ENCODE measurements at places on chromosomes 2 and 18.

DNA sequence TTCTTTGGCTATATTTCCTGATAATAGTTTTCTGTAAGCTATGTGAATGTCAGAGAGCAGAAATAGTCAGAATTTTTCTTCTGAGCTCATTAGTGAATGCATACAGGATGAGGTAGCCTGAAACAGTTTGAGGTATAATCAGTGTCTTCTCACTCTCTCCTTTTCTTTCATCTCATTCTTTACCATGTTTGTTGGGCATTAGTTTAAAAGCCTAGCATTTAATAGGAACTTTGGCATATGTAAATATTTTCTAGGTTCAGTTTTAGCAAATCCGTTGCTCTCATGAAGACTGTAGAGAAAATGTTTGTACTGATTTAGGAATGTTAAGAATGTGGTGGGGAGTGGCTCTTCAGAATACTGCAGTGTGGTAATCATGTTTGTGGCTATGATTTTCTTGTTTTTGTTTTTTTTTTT, 119.4 kb downstream of the PARD3B start:
- DNase-seq: no peak

DNA sequence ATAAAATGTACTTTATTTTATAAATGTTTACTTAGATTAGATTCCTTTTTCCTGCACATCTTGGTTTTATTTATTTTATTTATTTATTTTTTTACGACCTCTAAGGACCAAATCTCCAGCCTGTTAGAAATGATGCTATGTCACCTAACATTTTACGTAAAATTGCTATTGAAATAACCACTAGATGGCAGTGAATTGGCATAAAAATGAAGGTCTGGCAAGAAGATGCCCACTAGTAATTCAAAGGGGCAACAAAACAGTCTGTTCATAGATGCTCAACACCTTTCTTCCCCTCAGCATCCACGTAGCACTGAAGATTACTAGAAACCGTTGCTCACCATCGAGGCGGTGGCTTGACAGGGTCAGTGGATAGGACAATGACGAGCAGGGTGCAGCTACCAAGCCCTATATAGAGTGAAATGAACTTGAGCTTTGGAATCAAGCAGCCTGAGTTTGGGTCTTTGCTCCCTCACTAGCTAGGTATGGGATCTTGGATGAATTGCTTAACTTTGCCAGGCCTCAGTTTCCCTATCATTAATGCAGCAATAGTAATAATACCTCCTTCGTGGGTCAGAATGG, 128.7 kb upstream of the L3MBTL4 start:
- DNase-seq: no peak

GRCh38 chr2:120251880-120252224, 800 bp upstream of the RALB start:
- DNase-seq: no peak

DNA sequence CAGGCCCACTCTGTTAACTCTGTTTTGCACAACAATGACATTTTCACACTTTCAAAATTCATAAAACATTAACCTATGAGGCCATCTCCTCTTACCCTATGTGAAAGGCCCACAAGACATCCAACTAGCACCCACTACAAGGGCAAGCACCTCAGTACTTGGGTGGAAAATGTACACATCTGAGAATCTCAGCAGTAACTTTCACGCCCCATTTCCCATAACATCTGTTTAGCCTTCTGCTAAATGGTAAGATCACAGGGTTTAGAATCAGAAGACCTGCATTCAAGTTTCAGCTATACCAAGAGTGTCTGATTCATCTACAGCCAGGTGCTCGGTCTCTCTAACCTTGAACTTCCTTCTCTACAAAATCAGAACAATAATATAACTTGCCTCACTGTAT, 89.2 kb downstream of the SP100 start:
- DNase-seq: no peak

GRCh38 chr2:58749041-58749440, 507.9 kb upstream of the FANCL start:
- DNase-seq: no peak

DNA sequence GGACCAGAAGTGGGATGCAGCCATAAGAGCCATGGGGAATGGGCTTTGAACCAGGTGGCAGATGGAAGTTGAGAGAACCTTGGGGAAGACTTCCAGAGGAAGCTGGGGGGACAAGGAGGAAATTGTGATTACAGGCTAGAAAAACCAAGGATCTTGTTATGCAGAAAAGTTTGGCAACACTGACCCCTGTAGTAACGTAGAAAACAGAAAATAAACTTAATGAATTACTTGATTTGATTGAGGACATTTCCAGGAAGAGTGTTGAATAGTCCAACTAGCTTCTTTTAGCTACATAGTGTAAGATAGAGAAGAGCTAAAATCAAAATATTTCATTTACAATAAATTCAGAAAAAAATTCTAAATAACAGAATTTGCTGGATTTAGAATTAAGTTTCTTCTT, 91.9 kb upstream of the GPC1 start:
- DNase-seq: no peak

- DNase-seq: no peak
Observed at GRCh38 chr2:677959-678550, 849 bp upstream of the TMEM18 start.

DNA sequence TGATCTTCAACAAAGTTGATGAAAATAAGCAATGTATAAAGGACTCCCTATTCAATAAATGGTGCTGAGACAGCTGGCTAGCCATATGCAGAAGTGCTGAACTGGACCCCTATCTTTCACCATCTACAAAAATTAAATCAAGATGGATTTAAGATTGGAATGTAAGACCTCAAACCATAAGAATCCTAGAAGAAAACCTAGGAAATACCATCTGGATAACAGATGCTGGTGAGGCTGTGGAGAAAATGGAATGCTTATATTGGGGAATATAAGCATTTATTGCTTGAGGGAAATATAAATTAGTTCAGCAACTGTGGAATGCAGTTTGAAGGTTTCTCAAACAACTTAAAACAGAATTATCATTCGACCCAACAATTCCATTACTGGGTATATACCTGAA, 89.6 kb downstream of the GCA start:
- no peak for DNase-seq

DNA sequence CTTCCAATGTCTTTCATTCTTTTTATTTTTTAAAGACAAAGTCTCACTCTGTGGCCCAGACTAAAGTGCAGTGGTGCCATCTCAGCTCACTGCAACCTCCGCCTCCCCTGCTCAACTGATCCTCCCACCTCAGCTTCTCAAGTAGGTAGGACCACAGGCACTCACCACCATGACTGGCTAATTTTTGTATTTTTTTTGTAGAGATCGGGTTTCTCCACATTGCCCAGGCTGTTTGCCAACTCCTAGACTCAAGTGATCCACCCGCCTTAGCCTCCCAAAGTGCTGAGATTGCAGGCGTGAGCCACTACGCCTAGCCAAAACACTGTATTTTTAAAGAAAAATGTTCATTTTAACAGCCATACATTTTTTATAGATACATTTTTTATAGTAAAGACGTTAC, 12.7 kb downstream of the GCKR start:
- peak; percentile 33 for DNase-seq

GRCh38 chr2:180938451-180938850, 42.0 kb upstream of the UBE2E3 start:
- DNase-seq: peak; percentile 83

GRCh38 chr2:59961746-59962145, 591.7 kb downstream of the BCL11A start:
- DNase-seq: no peak

DNA sequence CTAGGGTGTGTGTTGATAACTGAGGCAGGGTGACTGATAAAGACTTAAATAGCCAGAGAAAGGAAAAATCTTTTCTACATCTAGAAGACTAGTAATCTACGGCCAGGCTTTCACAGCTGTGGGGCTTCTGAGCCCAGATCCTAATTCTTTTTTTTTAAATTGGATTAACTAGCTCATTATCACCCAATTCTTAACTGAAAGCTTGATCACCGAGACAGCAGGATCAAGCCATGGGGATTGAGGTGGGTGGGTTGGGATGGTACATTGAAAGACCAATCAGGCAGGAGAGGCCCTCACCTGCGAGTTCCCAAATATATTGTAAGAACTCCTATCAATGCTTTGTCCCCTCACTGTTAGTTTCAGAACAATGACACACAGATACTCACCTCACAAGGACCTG, 20.0 kb upstream of the NFE2L2 start:
- DNase-seq: no peak

GRCh38 chr18:34691614-34692013, 18.5 kb upstream of the DTNA start:
- DNase-seq: no peak

DNA sequence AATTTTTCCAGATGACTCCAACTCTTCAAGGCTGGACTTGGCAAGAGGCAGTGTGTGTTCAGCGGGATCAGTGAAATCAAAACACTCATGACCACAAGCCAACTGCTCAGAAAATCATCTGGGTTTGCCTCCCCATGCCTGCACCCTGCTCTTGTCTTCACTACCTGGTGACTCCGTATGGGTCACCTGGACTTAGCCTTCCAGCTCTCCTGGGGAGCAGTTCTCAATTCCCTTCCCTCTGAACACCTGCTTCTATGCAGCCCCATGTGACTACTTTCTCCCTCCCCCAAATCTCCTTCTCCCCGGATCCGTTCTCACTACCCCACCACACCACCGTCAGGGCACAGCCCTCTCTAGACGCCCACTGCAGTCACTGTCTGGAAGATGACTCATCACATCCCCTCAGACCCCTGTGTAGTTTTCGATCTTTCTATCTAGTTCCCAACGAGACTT, 130.2 kb upstream of the ID2 start:
- no peak for DNase-seq
